ENCODE measurements at places on chromosomes 11 and 22.

DNA sequence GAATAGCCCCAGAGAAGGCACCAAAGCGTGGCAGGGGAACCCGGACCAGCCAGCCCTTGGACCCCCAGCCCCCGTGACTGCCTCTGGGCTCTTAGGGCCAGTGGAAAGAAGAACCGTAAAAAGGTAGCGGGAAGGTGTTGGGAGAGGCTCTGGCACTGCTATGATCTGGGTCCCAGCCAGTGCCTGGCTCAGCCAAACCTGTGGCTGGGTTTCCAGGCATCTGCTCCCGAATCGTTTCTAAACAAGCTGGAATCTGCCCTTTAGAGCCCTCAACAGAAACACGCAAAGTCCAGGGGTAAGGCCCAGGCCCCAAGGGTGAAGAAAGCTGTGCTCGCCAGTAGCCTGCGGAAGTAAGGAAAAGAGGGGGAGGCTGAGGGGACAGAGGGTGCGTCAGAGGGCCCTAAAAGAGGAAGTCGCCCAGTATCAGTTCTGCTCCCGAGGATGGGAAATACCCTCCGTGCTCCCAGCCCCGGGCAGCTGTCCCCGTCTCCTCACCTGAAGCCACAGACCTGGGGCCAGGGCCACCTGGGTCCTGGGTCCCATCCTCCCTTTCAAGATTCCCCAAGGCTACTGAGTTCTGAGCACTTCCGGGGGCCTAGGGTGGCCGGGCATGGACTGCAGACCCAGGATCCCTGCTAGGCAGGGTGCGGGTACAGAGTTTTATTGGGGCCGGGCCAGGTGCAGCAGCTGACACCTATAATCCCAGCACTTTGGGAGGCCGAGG is 24.7 kb downstream of the IL10RA start:
- DNase-seq, result no peak

DNA sequence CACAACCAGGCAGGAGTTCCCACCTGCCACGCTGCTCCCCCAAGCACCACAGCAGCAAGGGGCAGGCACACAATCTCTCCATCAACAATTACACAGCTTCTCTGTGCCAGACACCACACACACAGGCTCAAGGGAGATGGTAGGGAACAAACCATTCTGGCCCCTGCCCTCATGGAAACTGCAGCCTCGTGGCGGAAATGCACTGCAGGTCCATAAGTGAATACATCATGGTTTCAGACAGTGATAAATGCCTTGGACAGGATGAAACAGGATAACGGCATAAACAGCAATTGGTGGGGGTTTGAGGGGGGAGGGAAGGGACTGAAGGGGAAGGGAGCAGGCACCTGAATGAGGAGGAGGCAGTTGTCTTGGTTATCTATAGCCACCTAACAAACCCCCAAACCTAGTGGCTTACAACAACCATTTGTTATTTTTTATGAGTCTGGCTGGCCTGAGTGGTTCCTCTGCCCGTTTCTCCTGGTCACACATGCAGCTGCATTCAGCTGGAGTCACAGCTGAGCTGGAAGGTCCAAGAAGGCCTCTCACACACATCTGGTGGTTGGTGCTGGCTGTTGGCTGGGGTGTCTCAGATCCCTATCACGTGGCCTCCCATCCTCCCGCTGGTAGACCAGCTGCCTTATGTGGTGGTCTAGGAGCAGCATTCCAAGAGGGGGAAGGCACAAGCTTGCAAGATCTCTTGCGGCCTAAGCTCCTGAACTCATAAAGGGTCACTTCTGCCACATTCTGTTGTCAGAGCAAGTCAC is 15.0 kb upstream of the YWHAH start:
- DNase-seq, result no peak

DNA sequence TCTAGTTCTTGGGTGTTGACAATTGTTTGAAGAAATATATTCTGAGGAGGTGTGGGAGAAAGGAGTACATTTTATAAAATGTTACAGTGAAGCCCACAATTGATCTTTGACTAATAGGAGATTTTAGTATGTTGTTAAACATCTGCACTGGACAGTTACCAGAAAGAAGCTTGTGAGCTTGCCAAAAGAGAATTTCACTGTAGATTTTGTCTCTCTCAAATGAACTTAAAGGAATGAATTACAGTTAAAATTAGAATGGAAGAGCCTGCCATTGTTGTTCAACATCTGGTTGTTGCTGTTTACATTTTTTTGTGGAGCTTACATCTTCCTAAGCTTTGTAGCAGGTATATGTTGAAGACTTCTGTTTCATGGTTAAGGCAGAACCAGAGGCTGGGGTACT is 620.5 kb upstream of the CCDC179 start:
- no peak for DNase-seq

DNA sequence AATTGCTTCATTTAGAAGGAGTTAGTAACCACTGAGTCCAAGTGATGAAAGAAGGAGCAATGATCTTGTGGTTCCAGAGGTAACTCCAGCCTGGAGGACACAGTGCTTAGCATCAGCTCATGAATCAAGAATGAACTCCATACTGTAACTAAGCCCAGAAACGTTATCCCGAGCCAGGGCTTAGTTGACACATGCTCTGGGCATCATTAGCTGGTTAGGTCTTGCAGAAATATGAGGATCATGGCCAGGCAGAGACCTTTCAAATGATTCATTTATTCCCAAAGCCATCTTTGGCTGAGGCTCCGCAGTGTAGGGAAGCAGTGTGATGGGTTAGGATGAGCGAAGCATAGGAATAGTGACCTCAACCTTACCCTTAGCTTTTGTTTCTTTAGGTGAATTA is 277.4 kb downstream of the FAM76B start:
- no peak for DNase-seq

DNA sequence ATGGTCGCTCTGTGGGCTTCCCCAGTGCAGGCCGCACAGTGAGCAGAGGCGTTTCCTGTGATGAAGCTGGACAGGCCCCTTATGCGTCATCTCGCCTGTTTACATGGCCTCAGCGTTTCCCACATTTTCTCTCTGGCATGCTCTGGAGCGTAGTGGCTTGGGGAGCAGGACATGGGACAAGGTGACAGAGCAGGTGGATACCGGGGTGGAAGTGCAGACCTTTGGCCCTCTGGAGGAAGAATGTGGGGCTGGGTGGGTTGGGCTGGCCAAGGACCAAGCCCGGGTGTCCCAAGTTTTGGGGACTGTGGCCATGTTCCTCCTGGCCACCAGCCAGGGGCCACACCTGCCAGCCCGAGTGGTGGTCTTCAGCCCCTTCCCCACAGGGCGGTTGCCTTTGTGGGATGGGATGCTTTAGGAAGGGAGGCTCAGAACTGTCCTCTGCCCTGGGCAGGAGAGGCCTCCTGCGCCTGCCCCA is 446.6 kb downstream of the TBC1D22A start:
- DNase-seq, result no peak

GRCh38 chr11:130455483-130456127 is 7.2 kb downstream of the ADAMTS15 start:
- DNase-seq, result no peak

- no peak for DNase-seq
Observed at GRCh38 chr11:1197431-1197885, 25.4 kb upstream of the MUC5B start.

DNA sequence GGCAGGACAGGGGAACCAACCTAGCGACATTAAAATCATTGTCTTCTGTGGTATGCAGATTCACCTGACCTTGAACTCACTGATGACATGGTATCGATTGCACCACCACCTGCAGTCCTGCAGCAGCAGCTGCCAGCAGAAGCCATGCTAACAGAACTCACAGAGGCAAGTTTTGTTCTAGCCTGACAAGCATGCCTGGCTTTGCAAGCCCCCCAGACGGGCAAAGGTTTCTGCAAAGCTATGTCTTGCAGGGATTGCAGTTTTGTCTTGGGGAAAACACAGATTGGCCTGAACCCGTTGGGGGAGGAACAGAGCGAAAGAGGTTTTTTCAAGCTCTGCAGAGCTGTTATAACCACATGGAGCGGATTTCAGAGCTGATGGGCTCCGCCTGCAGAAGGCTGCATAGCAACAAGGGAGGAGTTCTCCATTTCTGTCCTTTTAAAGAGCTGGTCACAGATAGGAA is 221.0 kb downstream of the HIPK3 start:
- no peak for DNase-seq

GRCh38 chr11:119373921-119374631 is 7.4 kb downstream of the USP2 start:
- DNase-seq, result no peak

DNA sequence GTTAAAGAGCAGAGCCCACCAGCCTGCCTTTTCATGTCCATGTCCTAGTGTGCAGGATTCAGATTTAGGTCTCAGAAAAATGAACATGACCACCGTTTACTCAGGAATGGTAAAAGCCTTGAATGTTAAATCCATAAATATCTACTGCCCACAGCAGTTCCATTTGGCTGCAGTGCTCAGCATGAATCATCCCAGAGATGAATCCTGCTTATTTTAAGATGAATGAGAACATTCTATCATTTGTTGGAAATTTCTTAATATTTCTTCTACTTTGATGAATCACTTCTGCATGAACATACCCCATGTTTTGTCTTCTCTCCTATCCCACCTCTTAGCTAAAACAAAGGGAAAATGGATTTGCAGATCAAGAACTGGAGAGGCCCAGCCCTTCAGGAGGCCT is 47.5 kb upstream of the AQP11 start:
- DNase-seq, result no peak

DNA sequence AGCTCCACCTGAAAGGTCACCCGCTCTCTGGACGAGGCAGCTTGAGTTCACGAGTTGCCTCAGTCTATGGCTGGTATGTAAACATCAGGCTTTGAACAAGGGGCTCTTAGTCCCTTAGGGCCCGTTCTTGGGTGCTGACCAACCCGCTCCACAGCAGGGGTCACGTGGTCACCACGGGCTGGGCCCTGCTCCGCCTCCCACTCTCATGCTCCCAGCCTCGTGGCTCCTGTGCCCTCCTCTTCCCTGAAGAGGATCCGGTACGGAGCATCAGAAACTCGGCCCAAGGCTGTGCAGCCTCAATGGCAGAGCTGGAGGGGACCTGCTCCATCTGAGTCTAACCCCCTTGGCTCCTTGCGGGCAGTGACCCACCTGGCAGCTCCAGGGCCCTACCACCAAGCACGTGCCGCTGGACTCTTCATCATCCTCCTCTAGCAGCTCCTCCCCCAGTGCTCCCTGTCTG is 54.2 kb upstream of the TTLL12 start:
- no peak for DNase-seq

GRCh38 chr11:68077617-68078582 is 39.1 kb downstream of the TCIRG1 start:
- no peak for DNase-seq

- DNase-seq, result no peak
Observed at GRCh38 chr11:79119491-79120284, 321.1 kb downstream of the TENM4 start.

- DNase-seq, result no peak
Observed at GRCh38 chr11:77111946-77112345, 9.3 kb downstream of the OMP start.

DNA sequence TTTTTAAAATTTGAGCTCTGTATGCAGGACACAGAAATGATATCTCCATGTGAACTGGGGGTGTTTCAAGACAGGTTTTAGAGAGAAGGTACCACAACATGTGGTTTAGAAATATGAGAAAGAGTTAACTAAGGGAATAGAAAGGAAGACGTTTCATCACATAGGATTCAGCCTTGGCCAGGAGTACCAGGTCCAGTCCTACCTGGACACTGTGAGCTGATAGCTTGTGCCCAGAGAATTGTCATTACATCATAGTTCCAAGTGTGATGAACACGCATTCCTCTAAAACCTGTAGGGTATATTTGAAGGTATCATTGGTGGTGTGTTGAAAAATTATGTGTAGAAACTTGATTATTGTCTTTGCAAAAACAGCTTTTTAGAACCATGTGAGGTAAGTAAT is 1.8 kb downstream of the SLC22A9 start:
- DNase-seq, result no peak

GRCh38 chr11:122230385-122230755 is 114.4 kb upstream of the BLID start:
- no peak for DNase-seq

DNA sequence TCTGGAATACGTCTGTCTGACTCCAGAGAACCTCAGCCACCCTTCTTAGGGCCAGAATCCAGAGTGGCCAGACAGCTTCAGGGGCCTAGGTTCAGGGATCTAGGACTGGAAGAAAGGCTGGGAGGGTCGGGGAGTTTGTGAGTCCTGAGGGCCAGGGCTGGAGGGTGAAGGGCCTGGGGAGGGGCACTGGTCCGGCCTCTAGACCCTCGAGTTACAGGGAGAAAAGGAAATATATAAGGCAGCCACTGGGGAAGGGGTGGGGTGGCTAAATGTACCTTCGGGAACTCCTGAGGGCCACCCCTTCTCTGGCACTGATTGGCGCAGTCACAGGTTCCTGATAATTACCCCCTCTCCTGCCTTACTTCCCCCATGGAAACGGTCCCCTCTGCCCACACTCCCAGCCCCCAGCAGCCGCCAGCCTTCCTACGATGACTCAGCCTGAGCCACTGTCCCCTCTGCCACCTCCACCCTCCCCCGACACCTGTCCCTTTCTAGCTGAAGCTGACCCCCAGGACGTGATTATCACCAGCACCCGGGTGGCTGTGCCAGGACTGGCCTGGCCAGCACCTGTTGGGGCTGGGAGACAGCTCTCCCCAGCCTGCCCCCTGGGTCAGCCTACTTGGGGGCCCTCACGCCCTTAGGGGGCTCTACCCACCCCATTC is 26.4 kb downstream of the MB start:
- DNase-seq, result no peak

- no peak for DNase-seq
Observed at GRCh38 chr11:83643115-83643514, 356.9 kb upstream of the CCDC90B start.

- DNase-seq, result no peak
Observed at GRCh38 chr11:117588166-117588810, 208.7 kb downstream of the DSCAML1 start.

DNA sequence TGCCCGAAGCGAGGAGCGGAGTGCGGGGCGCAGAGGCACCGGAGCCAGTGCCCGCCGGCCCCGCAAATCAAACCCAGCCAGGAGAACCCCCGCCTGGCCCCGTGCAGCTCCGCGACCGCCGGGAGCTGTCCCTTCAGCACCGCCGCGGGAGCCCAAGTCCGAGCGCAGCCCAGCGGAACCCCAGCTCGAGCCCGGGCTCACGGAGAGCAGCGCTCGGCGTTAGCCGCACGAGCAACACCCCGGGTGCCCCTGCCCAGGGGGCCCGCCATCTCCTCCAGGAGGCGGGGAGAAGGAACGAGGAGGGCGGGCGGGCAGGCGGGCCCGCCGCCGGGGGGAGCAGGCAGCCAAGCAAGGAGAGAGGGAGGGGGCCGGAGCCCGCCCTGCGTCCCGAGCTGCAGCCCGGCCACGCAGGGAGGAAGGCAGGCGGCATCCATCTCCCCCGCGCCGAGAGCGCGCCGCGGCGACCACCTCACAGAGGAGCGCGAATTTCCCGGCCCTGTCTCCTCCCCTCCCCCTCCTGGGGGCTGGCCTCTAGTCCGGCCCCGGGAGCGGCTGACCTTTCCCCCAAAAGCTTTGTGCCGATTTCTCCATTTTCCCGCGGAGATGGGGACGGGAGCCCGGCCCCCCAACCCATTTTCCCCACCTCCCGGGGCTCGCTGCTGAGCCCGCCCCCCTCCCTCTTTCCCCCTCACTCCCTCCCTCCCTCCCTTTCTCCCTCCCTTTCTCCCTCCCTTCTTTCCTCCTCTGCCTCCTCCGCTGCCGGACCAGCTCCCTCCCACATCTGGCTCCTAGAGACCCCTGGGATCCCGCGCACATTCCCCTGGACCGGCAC is 621 bp downstream of the KCNC1 start:
- no peak for DNase-seq

- no peak for DNase-seq
Observed at GRCh38 chr22:49014227-49015201, 813.2 kb downstream of the BRD1 start.

Measured in CD4-positive, alpha-beta memory T cell (primary cell).